ENCODE measurements at places on chromosomes 5 and 9. TPM values are rescaled to one million over a fixed set of nuclear protein-coding genes. Genes with fewer than 3 reads are reported as not detected.

Gene DAPK1
- 23.8 TPM for total RNA-seq

Gene ST6GALNAC4
- 15.3 TPM for total RNA-seq

Gene PIP5K1B
- total RNA-seq, result not detected

Gene NDFIP1
- total RNA-seq, result 48.4 TPM

Gene FSTL4
- 4.1 TPM for total RNA-seq

Gene SKIC3
- 23.7 TPM for total RNA-seq

Gene CAMK2A
- 0.69 TPM for total RNA-seq
